ENCODE measurements at places on chromosomes 13 and 19.

- DNase-seq = no peak
Observed at GRCh38 chr13:40680659-40681323, 14.3 kb upstream of the FOXO1 start.

DNA sequence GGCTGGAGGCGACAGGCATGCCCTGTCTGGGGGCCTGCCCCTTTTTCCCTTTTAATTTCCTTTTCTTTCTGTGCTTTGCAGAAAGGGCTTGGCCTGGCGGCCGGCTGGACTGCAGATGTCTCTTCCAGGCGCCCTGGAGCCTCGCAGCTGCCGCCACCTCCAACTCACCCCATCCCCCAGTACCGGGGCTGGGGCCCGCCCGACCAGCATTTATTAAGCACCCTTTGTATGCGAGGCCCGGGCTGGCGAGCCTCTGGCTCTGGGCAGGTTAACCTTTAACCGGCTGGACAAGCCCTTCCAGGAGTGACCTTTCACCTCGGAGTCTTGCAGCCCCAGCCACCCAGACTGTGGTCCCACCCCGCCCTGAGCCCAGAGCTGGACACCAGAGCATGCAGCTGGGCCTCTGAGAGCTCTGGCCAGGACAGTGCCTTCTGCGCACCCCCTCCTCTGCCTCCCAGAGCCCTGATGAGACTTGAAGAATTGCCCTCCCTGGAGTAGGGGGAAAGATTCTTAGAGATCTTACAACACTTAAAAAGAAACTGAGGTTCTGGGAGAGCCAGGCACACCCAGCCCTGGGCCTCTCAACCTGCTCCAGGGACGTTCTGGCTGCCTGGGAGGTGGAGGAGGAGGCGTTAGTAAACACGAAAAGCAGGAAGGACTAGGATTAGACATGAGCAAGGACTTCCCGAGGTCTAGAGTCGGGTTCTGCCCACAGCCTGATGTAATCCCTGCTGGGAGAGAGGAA, 1.1 kb upstream of the NR2F6 start:
- DNase-seq = no peak

DNA sequence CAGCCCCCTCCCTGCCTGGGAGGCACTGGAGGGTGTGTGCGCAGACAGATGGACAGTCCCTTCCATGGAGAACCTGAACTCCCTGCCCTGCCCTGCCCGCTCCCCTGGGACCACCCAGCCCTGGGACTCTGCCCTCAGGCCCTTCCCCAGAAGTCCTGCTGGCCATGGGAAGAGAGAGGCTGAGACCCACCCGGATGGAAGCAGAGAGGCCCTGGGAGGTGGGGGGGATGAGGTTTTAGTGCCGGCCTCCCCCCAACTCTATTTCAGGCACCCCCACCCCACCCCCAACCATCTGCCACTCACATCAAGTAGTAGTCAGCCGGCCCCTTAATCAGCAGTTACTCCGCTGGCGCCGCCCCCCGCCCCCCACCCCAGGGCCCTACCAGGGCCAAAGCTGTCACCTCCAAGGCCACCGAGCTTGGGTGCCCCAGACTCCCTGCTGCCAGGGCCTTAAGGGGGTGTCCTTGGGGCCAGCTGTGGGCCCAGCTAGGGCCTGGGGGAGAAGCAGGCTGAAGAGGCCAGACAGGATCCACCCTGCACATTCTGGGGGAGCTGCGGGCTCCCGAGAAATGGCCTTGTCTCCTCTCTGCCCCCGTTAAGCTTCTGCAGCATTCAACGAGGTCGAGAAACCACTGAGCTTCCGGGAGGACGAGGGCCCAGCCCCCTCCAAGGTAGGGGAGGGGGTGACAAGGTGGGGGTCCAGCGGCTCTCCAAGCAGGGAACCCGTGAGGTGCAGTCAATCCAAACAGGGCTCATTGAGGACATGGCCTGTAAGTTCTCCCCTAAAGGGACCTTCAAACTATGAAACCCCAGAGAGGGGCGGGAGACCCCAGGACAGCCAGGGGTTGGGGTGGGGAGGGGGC, 17.4 kb downstream of the NMRK2 start:
- DNase-seq = no peak

DNA sequence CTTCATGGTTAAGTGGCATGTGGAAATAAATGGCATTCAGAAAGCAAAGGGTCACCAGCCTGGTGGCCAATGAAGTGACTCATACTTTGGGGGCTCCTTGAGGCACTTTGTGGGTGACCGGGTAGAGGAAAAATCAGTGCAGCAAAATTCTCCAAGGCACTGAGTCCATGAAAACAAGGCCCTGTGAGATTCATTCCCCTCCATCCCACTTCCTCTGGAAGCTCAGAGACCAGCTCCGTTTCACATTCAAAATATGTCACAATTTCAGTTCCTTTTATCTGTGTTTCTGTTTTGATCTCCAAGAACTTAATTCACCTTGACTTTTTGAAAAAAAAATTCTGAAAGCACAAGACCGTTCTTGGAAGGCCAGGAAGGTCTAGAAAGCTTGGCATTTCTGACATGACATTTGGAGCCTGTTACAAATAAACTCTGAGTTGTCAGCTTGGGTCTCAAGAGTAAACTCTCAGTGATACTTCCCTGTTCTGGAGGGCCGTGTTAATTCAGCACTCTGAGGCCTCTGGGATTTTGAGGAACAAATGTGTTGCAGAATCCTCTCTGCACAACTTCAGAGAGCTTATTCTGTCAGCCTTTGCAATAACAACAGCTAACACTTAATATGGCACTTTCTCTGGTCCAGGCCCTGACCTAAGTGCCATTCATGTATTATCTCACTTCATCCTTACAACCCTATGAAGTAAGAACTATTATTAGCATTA, 6.8 kb downstream of the CYSLTR2 start:
- DNase-seq = peak; percentile 23

GRCh38 chr13:37752146-37752545, 117.4 kb downstream of the TRPC4 start:
- DNase-seq = no peak

- DNase-seq = peak; percentile 13
Observed at GRCh38 chr19:48735031-48735615, 5.3 kb downstream of the RASIP1 start.

GRCh38 chr19:37932985-37933936, 26.3 kb downstream of the SIPA1L3 start:
- no peak for DNase-seq

DNA sequence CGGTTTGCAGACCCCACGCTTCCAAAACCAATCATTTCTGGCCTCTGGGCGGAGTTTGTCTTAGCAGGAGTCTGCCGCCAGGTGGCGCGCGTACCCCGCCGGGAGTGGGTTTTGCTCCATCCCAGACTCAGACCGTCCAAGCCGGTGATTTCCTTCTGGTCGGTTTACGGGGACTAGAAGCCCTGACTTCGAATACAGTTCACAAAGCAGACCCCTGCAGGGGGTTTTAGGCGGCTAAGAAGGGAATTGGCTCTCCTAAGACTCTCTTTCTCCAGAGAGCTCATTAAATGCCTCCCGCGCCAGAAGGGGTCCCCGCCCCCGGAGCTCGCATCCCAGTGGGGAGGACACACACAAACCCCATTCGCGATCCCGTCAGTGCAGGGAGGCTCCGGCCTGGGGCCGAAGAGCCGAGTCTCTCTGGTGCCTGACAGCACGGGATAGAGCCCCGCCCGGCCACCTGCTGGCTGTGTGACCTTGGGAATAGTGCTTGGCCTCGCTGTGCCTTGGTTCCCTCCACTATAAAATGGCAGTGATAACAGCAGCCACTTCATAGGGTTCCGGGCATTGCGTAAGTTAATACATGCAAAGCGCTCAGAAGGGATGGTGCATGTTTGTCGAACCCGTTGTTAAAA, 8.6 kb upstream of the NUP62 start:
- peak; percentile 90 for DNase-seq

DNA sequence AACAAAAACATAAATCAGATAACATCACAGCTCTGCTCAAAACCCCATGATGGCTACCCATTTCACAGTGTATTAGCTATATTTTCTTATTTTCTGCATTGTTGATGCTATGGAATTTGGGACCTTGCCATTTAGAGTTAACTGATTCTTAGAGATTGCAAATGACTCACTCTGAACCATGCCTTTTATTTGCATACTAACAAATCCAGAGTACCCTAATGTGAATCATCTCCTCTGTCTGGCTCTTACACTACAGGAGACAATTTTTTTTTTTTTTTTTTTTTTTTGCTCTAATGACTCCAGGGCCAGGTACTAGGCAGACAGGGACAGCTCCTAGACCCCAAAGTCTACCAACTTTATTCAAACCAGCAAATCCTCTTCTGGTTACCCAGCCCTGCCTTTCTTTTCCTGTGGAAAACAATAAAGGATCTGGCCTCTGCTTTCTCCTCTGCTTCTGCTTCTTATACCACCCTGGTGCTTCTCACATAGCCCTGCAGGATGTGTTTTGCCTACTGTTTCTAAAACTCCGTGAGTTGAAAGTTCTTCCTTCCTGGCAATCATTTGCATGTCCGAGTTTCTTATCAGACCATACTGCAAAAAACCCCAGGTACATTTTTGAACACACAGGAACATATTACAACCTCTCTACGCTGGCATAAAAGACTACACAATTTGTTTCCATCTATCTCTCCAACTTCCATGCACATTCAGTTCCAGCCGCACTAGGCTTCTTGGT, 10.6 kb upstream of the ZNF460 start:
- no peak for DNase-seq

DNA sequence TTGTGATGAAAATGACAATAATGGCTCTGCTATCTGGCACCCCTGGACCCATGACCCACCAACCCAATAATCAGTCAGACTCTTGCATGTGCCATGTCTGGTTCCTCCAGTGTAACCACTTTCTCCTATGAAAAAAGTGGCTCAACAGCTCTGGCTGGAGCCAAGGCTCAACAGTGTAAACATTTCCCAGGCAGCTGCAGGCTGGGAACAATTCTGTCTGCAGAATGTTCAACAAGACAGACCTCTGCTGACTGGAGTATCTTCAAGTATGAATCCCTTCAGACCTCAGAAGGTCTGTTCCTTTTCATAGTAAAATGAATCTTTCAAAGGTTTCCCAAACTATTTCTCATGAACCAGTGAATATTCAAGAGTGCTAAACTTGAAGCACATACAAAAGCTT, 410.1 kb upstream of the HTR2A start:
- DNase-seq = no peak

DNA sequence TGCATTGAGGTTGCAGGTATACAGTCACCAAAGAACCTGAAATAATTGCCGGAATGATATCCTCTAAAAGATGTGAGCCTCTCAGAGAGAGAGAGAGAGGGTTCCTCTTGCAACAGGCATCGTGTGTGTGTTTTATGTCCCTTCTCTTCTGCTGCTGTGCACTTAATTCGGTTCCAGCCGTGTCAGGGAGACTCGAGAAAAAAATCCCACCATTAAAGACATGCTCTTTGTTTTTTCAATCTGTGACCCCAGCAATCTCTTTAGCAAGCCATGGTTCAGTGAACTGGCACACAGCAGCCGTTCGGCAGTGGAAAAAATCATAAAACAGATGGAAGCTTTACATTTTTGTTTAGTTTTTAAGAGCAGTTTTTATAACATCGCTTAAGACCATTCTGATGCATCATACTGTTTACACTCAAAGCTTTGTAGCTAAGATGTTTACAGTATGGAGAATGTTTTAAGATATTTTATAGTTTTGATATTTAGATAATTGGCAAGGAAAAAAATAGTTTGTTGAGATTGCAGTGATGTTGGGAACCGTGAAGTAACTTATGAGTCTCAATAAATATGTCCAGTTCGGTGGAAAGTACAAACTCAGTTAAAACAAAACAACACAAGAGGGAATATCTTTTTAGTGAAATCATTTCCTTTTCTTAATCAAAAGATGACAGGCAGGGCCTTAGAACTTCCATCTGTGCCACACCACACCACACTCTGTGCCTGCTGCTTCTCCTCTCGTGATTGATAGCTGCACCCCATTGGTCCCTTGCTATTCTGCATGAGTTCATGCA, 31.2 kb upstream of the ZNF536 start:
- DNase-seq = no peak

DNA sequence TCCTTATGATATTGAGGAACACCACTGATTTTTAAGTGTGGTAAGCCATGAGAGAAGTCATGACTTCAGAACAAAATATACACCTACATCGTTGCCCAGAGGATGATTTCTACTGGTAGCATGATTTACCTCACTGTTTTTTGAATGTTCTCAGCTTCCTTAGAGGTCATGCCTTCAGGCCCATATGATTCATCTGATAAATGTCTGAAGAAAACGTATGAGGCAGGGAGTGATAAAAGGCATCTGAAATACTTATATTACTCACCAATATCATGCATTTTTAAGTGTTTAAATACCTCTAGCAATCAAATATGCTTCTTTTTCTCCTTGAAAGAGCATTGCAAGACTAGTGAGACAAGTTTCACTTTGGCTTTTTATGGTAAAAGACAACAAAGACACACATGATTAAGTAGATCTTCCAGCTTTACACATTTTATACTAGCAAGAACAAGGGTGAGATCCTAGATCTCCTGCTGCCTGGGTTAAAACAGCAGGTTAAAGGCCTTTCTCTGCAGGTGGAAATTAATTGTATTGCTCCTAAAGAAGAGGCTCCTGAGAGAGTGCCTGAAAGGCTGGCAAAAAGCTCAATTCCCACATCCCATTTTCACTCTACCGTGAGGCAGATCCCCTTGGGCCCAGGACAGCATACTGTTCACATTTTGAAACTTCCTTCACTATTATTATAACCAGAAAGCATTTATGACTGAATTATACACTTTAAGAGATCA, 432.4 kb downstream of the SLITRK1 start:
- no peak for DNase-seq

GRCh38 chr19:16885166-16885565, 3.6 kb upstream of the F2RL3 start:
- DNase-seq = no peak

DNA sequence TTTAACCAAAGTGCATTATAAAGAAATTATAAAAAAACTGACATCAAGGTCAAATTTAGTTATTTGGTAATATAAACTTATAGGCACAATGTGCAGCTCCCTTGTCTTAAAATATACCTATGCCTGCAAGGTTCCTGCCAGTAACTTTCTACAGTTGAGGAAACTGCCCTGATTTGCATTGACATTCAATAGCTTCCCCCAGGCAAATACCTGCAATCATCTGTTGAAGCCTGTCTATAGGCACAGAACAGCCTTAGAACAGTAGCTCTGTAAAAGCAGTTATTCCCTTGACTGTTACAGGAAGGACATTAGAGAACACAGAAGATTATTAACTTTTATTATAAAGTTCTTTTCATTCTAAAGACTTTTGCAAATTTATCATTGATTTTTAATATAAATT, 1239.5 kb downstream of the PCDH9 start:
- DNase-seq = no peak

GRCh38 chr19:10499550-10500246, 3.5 kb downstream of the KEAP1 start:
- DNase-seq = no peak
